ENCODE measurements at places on chromosomes 6 and 20.

GRCh38 chr20:62056975-62057374 lies 8.7 kb downstream of the TAF4 start:
- no peak for DNase-seq

- DNase-seq = no peak
Measured at GRCh38 chr6:142236691-142237090, 65.1 kb upstream of the ADGRG6 start.

- DNase-seq = no peak
Measured at GRCh38 chr20:35828434-35828833, 56.6 kb downstream of the PHF20 start.

DNA sequence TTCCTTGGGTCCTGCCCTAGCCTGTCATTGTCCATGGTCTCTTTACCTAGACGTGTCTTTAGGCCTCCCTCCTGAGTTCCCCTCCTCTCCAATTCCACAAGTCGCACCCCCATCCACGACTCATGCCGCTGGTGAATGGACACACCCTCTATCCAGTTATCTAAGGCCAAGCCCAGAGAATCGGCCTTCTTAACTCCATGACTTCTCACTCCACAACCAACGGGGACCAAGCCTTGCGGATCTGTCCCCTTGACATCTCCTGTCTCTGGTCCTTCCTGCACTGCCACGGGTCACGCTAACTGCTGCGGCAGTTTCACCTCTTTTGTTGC lies 7.0 kb upstream of the RREB1 start:
- no peak for DNase-seq

DNA sequence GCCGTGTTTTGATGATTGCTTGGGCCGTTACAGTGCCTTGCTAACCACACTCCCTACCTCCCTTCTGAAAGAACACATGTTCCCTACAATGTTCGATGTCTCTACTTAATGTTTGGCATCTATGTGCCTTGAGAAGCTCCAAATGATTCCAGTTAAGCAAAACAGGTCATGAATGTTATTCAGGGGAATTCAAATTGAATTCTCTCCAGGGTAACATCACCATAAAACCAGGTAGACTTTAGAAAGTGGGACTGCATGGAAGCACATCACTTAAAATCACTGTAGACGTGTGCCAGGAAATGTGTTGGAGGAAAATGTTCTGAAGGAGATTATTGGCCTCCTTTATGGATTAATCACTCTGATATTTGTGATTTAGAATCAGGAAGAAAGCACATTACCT lies 128.1 kb downstream of the ADAT2 start:
- DNase-seq = no peak

DNA sequence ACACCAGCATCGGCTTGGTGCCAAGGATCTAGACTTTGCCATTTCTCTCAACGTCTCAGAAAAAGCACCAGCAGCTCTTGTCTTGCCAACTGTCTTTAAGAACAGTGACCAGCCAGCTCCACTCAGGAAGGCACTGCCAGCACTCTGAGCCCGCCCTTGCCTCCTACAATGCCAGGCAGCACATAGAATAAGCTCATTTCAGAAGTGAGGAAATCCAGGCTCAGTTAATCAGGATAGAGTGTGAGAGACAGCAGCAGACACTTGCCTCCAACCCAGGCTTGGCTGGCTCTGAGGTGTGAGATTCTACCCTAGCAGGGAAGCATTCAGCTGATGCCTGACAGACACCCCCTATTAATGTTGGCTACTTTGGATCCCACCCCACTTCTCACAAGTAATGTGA lies 4.3 kb upstream of the SYNDIG1 start:
- DNase-seq = no peak

- DNase-seq = peak; percentile 64
Measured at GRCh38 chr20:36836591-36837269, 39.2 kb upstream of the TLDC2 start.

- no peak for DNase-seq
Measured at GRCh38 chr6:80522576-80522975, 416.1 kb downstream of the BCKDHB start.

- DNase-seq = no peak
Measured at GRCh38 chr20:13322621-13323020, 101.5 kb downstream of the ISM1 start.

DNA sequence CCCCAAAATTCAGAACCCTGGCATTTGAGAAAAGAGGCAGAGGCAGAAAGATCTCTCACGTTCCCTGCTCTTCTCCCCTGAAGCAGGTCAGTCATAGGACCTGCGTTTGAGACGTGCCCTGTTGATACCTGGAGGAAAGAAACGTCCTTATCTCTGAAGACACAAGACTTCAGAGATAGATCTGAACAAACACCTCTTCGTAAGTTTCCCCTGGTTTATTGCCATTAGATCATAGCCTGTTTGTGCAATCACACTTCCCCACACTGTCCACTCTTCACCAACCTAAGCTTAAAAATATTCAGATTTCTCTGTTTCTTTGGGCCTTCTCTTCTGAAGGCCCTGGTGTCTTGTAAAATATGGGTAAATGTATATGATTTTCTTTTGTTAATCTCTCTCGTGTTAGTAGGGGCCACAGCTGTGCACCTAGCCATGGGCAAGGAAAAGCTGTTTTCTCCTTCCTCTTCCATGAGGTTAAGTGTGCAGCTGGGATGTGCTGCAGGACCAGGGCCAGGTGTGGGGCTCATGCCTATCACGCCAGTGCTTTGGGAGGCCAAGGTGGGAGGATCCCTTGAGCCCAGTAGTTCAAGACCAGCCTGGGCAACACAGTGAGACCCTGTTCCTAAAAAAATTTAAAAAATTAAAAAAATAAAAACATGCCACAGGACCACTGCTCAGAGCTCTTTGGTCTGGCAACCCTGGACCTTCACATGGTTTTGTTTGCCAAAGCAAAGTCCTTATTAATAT lies 4.7 kb upstream of the SLC22A2 start:
- DNase-seq = no peak

- no peak for DNase-seq
Measured at GRCh38 chr6:46969206-46969605, 47.5 kb upstream of the ADGRF5 start.

DNA sequence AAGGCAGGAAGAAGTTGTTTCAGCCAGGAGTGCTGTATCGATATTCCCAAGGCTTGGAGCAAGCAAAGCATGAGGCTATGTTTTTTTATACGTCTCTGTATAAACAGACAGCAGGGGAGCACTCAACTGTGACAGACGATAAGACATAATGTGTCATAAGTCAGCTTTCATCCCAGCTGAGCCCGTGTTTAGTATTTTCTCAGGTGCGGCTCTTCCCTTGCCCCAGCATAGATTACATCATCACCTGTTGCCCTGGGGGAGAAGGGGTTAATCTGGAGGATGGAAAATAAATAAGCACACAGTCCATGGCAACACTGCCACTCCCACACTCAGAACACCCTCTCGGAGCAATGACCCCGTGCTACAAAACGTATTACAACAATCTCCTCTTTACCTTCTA lies 22.1 kb upstream of the KCNK5 start:
- no peak for DNase-seq

DNA sequence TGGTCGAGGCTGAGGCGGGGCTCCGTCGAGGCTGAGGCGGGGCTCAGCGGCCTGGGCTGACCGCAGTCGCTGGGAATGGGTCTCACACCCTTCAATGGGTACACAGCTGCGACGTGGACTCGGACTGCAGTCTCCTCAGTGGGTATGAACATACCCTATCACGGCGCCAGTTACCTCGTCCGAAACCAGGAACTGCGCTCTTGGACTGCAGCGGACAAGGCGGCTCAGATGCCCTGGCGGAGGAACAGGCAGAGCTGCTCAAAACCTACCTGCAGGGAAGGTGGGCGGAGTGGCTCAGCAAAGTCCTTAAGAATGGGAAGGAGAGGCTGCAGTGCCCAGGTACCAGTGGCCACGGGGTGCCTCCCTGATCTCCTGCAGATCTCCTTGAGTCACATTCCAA lies 14.2 kb downstream of the HLA-A start:
- DNase-seq = no peak

GRCh38 chr6:47789553-47789952 lies 7.7 kb downstream of the OPN5 start:
- no peak for DNase-seq

DNA sequence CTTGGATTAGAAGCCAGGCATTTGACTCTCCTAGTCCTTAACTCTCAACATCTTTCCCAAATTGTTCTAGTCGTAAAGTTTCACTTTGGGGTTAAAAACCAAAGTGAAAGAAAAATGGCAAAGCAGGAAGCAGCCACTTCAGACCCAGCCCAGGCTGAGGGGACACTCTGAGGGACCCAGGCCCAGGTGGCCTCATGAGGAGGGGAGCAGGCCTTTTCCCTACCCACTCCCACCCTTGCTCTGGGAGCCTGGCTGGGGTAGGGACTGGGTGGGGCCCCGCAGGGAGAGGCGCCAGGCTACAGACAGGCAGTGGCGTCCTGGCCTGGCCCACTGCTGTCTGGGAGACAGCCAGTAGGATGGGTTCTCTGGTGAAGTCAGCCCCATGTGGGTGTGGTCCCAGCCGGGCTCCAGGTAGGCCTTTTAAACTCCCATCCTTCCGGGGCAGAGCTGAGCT lies 68.7 kb upstream of the MYL9 start:
- DNase-seq = no peak

DNA sequence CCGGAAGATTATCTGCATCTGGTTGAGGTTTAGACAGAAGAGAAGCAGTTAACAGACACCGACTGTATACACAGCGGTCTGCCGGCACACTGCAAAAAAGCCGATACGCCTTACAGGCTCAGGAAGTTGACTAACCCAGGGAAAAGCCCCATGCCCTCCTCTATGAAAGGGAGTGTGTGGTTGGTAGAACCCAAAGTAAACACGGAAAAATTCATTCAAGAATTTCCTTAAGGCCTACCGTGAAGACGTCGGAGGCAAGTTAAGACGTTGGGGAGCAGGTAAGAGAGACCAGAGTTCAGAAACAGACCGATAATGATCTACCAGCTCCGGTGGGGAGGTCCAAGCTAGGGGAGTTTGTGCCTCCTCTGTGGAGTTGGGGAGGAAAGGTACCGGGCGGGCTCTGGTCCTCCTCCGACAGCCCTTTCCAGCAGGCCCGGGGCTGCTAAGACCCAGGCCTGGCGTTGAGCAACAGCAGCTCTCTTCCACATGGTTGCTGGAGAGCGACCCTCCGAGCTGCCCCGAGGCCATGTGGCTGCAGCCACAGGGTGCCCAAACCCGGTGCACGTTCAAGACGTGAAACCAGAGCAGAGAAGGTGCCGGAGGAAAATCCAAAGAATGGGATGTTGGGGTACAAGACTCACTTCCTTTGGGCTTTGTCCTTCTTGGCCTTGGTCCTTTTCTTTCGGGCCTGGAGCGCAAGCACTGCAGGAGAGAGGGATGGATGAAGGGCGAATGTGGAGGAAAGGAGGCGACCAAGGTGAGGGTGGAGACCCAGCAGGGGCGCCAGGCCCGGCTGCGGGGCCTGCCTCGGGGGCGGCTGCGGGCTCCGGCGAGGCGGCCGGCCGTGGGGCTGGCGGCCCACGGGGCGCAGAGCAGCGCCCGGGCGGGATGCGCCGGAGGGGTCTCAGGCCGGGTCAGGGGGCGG lies 809 bp downstream of the SRPK1 start:
- peak; percentile 41 for DNase-seq

DNA sequence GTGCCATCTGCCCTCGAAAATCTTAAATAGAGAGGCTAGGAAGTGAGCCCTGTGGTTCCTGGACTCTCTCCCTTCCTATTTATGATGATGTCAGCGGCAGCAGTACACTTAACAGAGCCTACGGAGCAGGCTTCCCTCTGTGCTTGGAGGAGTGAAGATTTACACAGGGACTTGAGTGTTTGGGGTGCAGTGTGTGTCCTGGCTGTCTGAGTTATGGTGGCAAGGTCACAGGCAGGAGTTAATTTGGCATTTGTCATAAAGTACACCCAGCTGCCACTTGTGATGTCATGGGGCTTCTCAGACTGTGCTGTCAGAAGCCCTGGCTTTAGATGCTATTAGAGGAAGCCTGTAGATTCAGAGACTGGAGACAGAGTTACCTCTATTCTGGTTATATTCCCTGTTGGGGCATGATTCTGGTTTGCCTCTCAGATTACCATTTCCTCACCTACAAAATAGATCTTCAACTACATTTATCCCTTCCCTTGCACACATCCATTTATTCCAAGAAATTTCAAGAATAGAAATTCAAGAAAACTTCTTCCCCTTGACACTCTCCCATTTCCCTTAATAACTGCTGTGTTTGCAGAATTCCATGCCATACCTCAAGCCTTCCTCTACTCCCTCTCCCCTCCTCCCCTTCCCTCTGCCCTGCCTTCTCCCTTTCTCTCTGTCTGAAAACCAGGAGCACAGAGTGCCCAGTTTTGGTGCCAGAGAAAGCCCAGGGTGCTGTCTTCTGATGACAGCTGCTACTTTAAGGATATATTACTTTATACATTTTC lies 72.1 kb downstream of the SLC24A3 start:
- DNase-seq = no peak

DNA sequence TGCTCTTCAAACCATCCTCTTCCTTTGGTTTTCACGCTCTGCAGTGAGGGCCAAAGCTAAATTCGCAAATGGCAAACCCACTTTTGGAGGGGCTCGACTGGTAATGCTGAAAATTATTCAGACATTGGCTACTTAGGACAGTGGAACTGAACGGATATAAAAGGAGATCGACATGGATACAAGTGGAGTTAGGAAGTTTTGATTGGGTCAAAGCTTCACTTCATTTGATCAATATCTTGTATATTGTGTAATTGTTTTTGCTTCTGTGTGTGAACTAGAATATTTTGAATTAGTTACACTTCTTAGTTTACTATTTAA lies 1.2 kb downstream of the FAM8A1 start:
- no peak for DNase-seq

DNA sequence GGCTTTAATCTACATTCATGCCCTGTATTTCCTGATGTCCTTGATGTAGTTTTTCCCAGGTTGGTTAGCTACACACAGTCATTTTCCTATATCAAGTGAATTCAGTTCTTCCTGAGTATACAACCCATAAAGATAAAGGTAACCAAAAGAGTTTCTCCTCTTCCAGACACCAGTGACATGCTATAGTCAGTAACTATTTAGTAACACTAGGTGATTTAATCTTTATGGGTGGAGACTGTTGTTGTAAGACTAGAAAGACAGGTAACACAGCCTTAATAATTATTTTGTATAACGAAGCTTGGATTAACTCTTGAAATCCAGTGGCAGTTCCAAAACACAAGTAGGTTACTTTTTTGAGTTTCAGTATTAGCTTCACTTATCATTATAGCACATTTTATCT lies 17.6 kb downstream of the MCUR1 start:
- DNase-seq = no peak

GRCh38 chr20:48766961-48767960 lies 60.5 kb downstream of the PREX1 start:
- DNase-seq = no peak

DNA sequence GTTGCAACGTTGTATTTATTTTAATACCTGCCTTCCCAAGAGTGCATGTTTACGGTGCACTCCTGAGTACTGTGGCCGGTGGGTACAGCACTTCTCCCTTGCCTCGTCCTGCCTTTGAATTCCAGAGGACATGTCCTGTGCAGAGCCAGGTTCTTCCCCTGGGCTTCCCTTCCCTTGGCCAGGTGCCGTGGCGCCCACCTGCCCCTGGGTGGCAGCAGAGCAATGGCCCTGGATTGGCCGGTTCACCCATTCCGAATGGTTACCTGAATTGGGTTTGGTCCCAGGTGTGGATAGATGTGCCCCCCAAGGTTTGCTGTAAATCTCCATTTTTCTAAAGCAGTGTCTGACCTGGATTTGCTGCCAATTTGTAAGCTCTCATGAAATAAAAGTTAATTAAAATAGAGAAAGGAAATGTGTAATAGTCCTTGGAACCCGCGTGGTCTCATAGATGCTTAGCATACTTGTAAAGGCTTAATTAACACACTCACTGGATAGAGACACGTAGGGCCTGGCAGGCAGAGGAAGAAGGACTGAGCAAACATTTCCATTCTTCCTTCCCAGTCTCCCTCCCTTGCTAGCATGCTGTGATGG lies 40.6 kb downstream of the DTD1 start:
- DNase-seq = peak; percentile 7
